ENCODE measurements at places on chromosomes 7 and 10.

DNA sequence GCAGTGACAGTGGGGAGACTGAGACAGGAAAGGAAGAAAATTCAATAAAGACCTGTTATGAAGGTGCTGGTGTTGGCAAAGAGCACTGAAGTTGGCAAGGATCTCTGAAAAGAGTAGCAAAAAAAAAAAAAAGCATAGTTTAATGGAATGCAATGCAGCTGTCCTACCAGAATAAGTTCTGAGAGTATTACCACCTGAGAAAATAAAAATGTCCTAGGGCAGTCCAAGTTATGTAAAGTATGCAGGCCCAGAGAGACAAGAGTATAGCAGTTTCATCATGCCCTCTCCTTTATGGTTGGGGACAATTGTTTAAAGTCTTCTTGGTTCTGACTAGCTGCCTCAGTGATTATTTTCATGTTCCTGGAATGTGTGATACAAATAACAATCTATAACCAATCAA lies 1092.8 kb downstream of the SORCS3 start:
- DNase-seq: no peak

DNA sequence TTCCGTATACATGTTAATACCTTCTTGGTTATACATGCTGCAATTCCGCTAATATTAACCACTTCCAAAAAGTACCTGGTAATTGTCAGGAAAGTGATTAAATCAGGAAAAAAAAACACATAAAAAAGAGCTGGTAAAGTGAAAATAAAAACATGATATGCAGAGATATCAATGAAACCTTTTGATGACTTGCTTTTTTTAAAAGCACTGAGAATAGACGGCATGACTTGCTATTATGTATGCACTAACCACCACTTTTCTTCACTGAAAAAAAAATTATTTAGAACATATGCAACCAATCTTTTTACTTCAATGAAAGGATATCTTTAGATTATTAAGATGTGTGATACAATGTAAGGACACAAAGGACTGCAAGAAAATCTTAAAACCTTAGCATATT lies 163.0 kb downstream of the KMT2E start:
- DNase-seq: no peak

DNA sequence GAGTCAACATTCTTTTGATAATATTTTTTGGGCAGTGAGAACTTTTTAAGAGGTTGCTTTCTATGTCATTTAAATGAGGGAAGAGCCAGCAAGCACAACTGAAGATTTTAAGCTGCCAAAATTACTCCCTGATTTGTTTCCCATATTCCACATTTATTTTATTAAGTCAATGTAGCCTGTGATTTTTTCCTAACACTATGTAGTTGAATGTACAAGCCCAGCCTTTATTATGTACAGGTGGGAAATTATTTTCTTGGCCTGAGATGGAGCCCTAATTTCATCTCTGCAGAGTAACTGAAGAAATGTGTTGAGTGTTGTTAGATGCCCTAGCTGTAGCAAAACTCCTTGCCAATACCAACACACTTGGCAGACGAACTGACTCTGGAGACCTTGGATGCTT lies 83.1 kb upstream of the MINDY3 start:
- no peak for DNase-seq

GRCh38 chr10:60536529-60537114 lies 146.9 kb upstream of the ANK3 start:
- no peak for DNase-seq

DNA sequence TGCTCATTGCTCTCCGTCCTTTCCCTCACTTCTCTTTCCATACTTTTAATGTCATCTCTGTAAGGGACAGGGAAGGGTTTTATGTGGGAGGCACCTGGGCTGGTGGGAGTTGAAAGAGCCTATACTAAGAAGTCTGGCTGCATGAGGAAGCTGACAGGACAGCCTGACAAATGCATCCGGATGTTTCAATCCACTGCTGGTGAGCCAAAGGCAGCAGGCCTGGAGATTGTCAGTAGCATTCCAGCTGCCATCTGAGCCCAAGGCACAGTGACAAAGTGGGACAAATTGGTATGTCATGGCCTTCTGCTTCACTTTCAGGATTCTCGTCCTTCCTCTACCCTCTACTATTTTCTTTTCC lies 218.4 kb downstream of the STK31 start:
- no peak for DNase-seq

GRCh38 chr7:3043544-3044371 lies at the start of gene CARD11:
TSS of gene CARD11 (minus strand) at chr7:3043867. CDS start at chr7:2958506, 85,361 bp downstream.
- peak; percentile 49 for DNase-seq

GRCh38 chr7:109890622-109891021 lies 1200.3 kb upstream of the LRRN3 start:
- no peak for DNase-seq

DNA sequence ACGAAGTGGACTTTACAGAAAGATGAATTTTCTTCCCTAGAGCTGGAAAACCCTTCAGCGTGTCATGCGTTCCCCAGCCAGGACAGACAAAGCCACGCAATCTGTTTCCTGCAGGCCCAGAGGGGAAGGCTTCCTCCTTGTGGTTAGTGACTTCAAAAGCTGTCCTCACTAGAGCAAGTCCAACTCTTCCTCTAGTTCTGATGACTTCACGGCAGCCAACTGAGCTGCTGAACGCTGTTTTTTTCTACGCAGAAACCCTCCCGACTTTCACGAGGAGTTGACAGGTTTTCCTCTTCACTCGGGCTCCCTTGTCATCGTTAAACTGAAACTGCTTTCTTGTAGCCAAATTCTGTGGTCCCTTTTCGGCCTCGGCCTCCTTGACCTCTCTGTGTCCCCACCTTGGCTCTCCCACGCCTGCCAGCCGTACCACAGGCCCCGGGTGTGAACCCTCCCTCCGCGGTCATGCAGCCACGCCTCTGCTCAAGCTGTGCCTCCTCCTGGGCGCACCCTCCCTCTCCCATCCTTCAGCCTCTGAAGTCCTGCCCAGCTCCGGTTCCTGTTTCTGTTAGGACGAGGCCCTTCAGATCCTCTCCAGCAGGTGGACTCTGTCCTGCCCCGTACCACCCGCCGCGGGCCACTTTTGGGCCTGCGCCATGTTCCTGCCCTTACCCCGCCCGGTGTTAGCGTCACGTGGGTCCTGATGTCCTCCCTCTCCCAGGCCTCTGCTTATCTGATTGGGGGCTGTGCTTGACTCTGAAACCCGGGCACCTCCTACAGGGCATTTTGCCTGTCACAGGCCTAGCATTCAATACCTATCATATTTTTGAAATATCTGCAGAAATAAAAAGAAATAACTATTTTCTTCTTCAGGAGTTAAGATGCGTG lies 39.3 kb downstream of the CUX1 start:
- peak; percentile 69 for DNase-seq

DNA sequence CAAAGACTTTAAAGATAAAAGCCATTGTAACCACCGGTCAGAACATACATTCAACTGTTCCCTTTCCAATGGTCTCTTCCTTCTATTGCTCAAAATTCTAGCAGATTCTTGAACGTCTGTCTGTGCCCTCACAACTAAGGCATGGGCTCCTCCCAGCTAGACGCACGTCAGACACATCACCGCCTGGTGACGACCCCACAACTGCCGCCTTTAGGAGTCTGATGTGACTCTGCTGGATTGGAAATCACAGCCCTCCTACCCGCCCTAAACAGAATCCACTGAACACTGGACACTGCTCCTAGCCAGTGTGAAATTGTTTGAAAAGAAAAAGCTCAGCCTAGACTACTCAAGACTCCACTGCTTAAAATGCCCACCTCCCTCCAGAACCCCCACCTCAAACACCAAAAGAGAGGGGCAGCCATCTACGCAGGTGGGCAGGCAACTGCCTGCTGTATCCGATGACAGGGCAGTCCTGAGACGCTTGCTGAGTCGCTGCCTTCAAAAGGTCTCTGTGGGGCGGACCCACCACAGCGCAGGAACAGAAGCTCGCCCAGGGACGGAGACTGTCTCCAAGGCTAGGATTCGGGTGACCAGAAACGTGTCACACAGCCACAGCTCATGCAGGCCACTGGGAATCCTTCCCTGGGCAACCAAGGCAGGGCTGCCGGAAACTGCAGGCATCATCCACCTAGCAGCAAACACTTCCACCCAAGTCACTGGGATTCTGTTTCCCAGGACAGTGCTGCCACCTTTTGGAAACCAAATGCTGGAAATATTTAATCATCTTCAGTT lies 34.7 kb downstream of the GSDME start:
- DNase-seq: no peak

- DNase-seq: no peak
Measured at GRCh38 chr7:2289111-2289586, 25.1 kb downstream of the SNX8 start.

GRCh38 chr10:110005719-110006118 lies 2.1 kb upstream of the ADD3 start:
- no peak for DNase-seq

- peak; percentile 60 for DNase-seq
Measured at GRCh38 chr10:133379152-133379800, at the start of gene PAOX. TSS of gene PAOX (plus strand) at chr10:133379262. CDS start at chr10:133379317, 55 bp downstream.

DNA sequence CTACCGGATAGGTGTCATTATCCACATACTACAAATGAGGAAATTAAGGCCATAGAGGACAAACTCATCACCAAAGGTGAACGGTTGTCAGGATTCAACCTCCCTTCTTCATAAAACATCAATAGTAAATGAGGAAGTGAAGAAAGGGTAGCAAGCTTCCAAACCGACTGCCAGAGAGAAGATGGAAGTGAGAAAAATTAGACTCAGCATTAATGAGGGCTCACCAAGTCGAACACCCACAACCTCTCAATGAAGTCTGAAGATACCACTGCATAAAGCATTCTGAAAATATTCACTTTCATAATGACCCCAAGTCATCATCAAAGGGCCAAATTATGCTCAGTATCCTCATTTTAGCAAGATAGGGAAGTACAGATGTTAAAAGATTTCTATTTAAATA lies 29.6 kb downstream of the ABCB4 start:
- DNase-seq: no peak

GRCh38 chr10:123678376-123678775 lies 12.2 kb downstream of the GPR26 start:
- DNase-seq: no peak

- DNase-seq: no peak
Measured at GRCh38 chr10:60962946-60963345, 19.0 kb upstream of the RHOBTB1 start.

- no peak for DNase-seq
Measured at GRCh38 chr7:152112829-152113228, 87.4 kb downstream of the GALNT11 start.

- DNase-seq: no peak
Measured at GRCh38 chr7:101400751-101401150, 38.1 kb downstream of the COL26A1 start.

- DNase-seq: no peak
Measured at GRCh38 chr7:34838329-34838728, 180.3 kb downstream of the NPSR1 start.

- no peak for DNase-seq
Measured at GRCh38 chr10:57482259-57482658, 785.4 kb downstream of the IPMK start.

- no peak for DNase-seq
Measured at GRCh38 chr10:36383349-36383748, 741.3 kb upstream of the FZD8 start.

- no peak for DNase-seq
Measured at GRCh38 chr10:31645786-31646185, 282.8 kb downstream of the ARHGAP12 start.

- no peak for DNase-seq
Measured at GRCh38 chr10:99630433-99630832, 10.2 kb upstream of the SLC25A28 start.

GRCh38 chr7:66296557-66296956 lies 91.4 kb downstream of the TPST1 start:
- no peak for DNase-seq

DNA sequence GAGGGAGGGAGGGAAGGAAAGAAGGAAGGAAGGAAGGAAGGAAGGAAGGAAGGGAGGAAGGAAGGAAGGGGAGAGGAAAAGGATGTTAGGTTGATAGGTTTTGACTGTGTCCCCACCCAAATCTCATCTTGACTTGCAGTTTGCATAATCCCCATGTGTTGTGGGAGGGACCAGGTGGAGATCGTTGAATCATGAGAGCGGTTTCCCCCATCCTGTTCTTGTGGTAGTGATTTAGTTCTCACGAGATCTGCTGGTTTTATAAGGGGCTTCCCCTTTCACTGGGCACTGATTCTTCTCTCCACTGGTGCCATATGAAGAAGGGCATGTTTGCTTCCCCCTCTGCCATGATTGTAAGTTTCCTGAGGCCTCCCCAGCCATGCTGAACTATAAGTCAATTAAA lies 15.1 kb upstream of the NUDCD3 start:
- DNase-seq: no peak

DNA sequence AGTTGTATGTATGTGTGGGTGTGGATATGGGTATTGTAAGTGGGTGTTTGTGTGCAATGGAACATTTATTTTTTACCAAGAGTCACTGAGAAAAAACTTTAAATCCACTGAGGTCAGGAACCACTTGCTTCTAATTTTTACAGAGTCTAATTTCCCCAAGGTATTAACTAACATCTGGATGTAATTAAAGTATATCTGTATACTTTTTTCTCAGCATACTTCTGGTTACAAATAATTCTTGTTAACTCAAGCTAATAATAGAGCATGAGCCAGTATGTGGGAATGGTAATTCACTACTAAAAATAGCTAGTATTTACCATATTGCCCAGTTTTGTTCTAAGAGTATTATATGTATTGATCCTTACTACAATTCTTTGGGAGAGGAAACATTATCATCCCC lies 24.6 kb upstream of the STEAP4 start:
- no peak for DNase-seq

GRCh38 chr10:101766753-101767599 lies 8.9 kb downstream of the FGF8 start:
- no peak for DNase-seq

- no peak for DNase-seq
Measured at GRCh38 chr10:95920798-95921426, 13.1 kb downstream of the CC2D2B start.

DNA sequence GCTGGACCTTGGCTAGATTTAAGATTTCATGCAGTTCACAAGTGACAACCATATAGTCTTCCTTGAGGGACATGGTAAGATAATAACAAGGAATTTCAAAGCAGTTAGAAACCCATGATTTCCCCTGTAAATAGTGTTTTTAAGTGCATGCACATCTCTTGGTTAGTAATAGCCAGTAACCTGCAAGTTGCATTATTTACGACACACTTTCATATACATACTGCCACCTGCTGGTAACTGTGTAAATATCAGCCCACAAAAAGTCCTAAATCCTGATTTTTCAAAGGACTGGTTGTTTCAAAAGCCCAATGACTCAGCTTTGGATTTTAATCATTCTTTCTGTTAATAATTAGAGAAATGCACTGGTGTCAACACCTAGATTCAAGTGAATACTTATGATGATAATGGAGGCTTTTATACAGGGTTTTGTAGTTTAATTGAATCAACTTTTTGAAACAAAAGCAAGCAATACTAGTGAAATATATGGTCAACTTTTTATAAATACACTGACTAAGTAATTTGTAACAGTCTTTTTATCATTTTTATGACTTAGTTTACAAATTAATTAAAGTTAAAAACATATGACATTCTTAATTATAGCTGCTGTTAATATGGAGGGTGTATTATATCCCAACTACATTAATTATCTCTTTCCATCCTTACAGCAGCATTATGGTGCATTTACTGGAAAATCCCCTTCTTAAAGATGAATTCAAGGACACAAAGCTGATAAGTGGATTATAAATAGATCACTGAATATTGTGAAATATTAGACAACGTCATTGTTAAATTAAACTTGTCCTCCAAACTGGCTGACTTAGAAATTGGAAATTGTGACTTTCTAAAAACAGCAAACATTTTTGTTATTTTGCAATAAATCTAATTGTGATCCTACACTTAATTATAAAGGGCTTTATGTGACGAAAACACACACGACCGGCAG lies 367.7 kb upstream of the SEMA3D start:
- no peak for DNase-seq

- DNase-seq: peak; percentile 23
Measured at GRCh38 chr10:21173802-21174714, 276.9 kb upstream of the NEBL start.

GRCh38 chr7:36272567-36273269 lies 116.9 kb upstream of the ANLN start:
- no peak for DNase-seq

All from stimulated activated CD4-positive, alpha-beta T cell treated with anti-CD3 and anti-CD28 coated beads, Interleukin-4, amount 100 ng/mL, for 4 hours (primary cell).